ENCODE measurements at places on chromosomes 11 and 22. TPM values are rescaled to one million over a fixed set of nuclear protein-coding genes. Genes with fewer than 3 reads are reported as not detected.

ARAP1 gene
- total RNA-seq = 110 TPM

NRGN gene
- total RNA-seq = 2.4 TPM

PTGDR2 gene
- total RNA-seq = not detected

UBQLN3 gene
- total RNA-seq = 1.6 TPM

KRTAP5-7 gene
- not detected for total RNA-seq

LINC01488 gene
- not detected for total RNA-seq

FADS1 gene
- 17.3 TPM for total RNA-seq

VWA5A gene
- 20.1 TPM for total RNA-seq

MICAL3 gene
- 31.8 TPM for total RNA-seq

RRM1 gene
- 35.6 TPM for total RNA-seq

OR8D4 gene
- not detected for total RNA-seq

ABCC8 gene
- 19.1 TPM for total RNA-seq

SLC1A2 gene
- total RNA-seq = 1.2 TPM

CHST1 gene
- total RNA-seq = 26.4 TPM

PNPLA3 gene
- total RNA-seq = not detected

ELFN2 gene
- not detected for total RNA-seq

SCGB1C1 gene
- total RNA-seq = not detected

OR6A2 gene
- total RNA-seq = 0.92 TPM

OR5AS1 gene
- not detected for total RNA-seq

FADD gene
- total RNA-seq = 24.1 TPM

CSF2RB gene
- total RNA-seq = 2.6 TPM

CARNS1 gene
- 9.8 TPM for total RNA-seq

MS4A15 gene
- total RNA-seq = not detected

CCDC73 gene
- not detected for total RNA-seq

EFCAB6 gene
- total RNA-seq = 11.7 TPM

CDK2AP2 gene
- total RNA-seq = 199 TPM

All from thyroid gland (tissue), 4 donors.